Stimulated activated CD8-positive, alpha-beta memory T cell treated with anti-CD3 and anti-CD28 coated beads, Interleukin-7, amount 100 ng/mL, for 4 hours (primary cell): ENCODE measurements at places on chromosomes 5 and 9.

DNA sequence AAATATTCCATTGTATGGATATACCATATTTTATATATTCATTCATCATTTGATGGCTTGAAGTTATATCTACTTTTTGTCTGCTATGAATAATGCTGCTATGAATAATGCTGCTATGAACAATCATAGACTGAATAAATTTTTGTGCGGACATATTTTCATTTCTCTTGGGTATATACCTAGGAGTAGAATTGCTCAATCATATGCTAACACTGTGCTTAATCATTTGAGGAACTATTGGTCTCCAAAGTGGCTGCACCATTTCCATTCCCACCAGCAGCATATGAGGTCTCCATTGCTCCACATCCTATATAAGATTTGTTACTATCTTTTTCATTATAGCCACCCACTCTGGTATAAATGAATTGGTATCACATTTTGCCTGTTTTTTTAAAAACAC, 18.3 kb upstream of the TEK start:
- DNase-seq, result no peak

- DNase-seq, result no peak
These were observed 224.9 kb downstream of the MAT2B start for GRCh38 chr5:163730206-163730756.

- DNase-seq, result no peak
These were observed 37.3 kb downstream of the ARHGAP26 start for GRCh38 chr5:142807372-142807911.

GRCh38 chr5:178831049-178831448, 28.7 kb upstream of the ZNF354B start:
- DNase-seq, result no peak

DNA sequence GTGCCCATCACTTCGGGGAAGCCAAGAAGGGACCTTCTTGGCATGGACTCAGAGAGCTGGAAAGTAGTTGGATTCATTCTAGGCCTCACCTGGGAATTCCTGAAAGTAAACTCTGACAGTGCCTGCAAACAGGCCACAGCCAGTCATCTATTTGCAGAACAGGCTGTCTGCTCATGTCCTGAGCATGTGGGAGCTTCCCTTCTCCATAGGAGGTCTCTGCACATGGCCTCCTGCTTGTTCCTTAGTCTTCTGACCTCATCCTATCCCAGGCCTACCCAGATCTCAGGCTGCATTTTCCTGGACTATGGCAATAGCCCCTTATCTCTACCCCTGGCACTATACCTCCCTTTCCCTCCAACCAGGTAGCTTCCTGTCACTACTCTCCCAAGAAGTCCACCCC, 67.2 kb upstream of the FSTL4 start:
- DNase-seq, result no peak

- no peak for DNase-seq
These were observed 21.5 kb upstream of the DOCK2 start for GRCh38 chr5:169615561-169615960.

- no peak for DNase-seq
These were observed 20.7 kb downstream of the GSN start for GRCh38 chr9:121288673-121289025.

DNA sequence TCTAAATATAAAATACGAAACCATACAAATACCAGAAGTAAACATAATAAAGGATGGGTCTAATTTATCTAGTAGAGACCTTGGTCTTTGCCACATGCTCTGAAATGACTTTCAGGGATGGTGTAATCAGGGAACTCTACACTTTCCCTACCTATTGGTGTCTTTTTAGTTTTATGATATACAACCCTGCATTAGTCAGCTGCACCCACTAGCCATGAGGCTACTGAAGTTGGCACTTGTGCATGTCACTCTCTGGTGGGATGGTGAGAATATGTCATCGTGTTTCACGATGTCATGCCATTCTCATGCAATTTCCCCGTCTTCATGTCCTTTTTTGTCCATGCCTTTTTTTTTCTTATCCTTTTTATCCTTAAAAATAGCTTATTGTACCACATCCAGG, 234.9 kb upstream of the ACTBL2 start:
- DNase-seq, result no peak

- DNase-seq, result no peak
These were observed 10.5 kb upstream of the SPATA31E1 start for GRCh38 chr9:87872079-87872624.

GRCh38 chr9:31445357-31445756, 939.1 kb upstream of the ACO1 start:
- DNase-seq, result no peak

- DNase-seq, result no peak
These were observed 7.8 kb upstream of the C9orf40 start for GRCh38 chr9:74960561-74960960.

- no peak for DNase-seq
These were observed 107.1 kb downstream of the MAT2B start for GRCh38 chr5:163612358-163613149.

- no peak for DNase-seq
These were observed 70.3 kb downstream of the ZNF366 start for GRCh38 chr5:72436796-72437471.

- no peak for DNase-seq
These were observed 863.2 kb downstream of the PTPRD start for GRCh38 chr9:9749591-9749990.

DNA sequence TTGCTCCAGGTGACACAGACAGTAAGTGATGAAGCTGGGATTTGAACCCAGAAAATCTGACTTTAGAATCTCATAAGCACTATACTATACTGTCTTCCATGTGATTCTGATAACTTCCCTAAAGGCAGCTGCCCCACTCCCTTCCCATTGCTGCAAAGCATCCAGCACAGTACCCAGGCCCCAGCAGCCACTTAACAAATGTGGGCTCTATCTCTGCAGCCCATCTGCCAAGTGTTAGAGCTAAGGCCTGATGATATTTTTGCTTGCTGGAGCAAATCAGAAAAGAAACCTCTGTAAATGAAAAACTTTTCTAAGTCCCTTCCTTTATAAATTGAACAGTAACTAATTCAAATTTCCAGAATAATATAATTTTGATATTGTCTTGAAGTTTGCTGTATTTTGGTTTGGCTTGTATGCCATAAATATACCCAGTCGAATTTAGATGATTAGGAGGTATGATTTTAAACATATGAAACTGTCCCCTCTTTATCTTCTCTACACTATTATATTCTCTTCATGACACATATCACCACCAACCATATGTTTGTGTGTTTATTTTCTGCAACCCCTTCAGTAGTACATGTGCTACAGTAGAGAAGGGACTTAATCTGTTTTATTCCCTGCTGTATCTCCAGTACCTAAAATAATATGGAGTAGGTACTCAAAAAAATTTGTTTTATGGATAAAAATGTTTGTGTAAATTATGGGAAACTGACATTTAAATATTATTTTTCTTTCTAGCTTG, 63.8 kb downstream of the SMIM15 start:
- DNase-seq, result no peak

DNA sequence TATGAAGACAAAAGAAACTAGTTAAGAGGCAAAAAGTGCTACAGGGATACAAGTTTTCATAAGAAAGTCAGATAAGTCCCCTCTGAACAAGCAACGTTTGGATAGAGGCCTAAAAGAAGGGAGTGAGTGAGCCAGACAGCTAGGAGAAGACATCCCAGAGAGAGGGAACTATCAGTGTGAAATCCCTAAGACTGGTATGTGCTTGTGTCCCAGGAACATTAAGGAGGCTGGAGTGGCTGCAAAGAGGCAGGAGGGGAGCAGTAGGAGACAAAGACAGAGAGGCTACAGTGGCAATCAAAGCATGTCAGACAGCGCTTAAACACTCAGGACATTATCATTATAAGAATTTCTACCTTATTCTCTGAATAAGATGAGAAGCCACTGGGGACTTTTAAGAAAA, 139.1 kb upstream of the STK32A start:
- DNase-seq, result no peak

DNA sequence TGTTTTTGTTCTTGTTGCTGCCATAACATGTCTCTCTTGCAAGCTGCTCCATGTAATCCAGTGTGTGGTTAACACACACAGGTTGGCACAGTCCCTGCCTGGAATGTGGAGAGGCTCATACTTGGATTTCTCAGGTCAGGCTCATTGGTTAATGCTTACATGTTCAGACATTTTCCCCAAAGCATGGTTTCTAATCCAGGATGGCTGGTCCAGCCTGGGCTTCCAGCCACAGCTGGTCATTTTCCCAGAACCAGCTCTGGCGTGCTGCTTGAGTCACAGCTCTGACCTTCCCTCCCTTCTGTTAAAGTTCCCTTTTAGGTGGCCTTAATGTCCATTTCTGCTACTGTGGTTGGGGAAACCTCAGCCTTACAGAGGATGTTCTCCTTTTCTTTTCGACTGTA, 294.3 kb downstream of the TAF11L14 start:
- DNase-seq, result no peak

DNA sequence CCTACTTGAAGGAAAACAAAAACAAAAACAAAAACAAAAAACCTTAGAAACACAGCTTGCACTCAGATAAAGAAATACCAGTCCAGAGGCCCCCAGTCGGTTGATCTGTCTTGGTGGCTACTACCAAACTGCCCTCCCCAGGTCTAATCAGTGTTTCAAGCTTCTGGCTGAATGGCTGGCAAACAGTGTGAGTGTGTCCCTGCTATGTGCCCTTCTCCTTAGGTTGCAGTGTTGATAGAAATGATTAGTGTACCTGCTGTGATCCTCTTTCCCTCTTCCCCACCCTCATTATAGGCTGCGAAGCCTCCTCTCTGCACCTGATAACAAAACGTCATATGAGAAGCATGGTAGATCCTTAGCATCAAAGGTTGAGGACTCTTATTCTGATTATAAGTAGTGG, 12.8 kb downstream of the NR4A3 start:
- DNase-seq, result no peak

- no peak for DNase-seq
These were observed 107.4 kb downstream of the DAPK1 start for GRCh38 chr9:87604886-87605588.

- no peak for DNase-seq
These were observed 55.4 kb downstream of the ACER2 start for GRCh38 chr9:19464061-19464763.

DNA sequence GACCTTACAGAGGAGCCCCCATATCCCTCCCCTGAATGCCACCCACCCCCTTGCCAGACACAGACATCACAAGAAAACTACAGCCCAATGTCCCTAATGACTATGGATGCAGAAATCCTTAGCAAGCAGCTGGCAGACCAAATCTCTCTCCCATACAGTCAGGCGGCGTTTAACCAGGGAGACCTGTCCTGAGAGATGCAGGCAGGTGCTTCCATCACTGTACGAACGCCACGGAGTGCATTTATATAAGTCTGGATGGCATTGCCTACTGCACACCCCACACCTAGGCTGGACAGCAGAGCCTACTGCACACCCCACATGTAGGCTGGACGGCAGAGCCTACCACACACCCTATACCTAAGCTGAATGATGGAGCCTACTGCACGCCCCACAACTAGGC, 34.4 kb upstream of the SARDH start:
- no peak for DNase-seq

GRCh38 chr5:101904736-101905135, 391.3 kb downstream of the SLCO4C1 start:
- no peak for DNase-seq

GRCh38 chr9:3268223-3268622, 257.6 kb downstream of the RFX3 start:
- DNase-seq, result no peak

DNA sequence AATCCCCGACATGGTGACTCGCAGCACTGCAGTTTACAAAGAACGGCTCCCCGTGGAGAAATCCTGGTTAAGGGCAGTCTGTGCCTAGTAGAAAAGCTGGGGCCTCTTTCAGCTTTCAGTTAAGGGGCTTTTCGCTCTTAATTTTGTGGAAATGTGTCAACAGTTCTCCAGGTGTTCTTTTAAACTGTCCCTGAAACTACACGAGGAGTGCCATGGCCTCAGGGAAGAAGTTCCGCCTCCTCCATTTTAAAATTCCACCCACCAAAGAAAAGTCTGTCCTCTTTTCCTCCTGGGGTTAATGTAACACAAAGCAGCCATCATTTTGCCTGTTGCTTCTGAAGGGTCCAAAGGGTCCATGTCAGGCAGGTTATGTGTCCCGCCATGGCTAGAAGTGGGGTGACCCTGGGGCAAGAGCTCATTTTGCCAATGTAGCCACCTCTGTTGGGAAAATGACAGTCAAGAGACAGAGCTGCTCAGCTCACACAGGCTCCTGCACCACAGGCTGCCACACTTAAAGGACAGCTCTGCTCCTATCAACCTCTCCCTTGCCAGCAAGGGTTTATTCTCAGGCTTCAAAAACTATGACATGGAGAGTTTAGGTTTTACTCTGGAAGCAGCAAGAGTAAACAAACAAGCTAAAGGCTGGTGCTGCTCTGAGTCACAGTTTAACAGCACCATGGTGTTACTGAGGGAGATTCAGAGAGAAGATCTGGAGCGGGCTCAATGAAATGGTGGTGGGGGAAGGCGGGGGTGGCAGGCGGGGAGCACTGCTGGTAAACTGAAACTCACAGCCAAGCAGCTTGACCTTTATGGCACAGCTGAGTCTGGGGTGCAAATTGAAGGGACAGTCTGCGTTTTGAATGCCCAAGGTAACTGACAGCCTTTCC, 3.2 kb downstream of the WHRN start:
- no peak for DNase-seq

DNA sequence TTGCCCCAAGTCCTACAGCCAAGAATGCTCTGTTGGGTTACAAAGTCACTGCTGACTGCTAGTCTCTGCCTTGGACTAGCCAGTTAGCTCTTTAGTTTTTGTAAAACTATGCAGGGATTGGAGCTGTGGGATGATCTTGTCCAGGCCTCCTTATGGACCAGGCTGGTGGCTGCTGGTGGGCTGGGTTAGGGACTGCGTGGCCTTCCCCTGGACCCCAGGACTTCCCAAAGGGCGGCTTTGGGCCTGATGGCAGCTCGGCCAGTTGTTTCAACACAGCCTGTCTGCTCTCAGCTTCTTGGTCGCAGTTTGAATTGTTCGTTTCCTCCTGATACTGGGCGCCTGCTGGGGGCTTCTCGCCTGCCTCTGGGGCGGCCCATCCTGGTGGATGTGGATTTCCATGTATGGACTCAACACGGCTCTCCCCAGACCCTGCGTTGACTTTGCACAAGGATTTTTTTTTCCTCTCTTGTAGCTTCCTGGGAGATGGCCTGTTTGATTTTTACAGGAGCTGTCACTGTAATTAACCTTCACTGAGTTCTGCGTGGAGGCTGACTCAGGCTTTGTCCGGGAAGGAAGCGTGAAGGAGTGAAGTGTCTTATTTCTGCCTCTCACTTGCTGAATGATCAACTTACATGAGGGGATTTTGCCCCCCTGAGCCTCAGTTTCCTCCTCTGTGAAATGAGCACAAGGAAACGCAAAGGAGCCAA, 91.9 kb upstream of the NEURL1B start:
- DNase-seq, result no peak

DNA sequence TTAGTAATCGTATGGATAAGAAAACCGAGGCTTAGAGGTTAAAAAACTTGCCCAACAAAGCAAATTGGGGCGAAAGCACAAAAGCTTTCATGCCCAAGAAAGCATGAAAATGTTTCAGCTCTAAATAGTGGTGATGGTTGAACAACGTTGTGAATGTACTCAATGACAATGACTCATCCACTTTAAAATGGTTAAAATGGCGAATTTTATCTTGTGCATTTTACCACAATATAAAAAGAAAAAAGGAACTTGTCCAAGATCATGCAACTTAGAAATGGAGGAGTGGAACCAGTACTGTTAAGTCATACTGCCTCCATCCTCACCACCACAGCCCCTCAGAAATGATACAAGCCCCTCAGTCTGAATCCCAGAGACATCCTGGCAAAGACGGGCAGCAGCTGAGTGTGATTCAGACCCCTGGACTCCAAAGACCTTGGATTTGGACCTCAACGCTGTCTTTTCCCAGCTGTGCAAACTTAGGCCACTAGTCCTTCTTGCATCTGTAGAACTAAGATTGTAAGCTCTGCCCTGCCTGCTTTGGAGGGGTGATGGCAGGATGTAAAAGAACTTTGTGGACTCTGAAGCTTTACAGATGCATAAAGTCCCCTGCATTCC, 158.4 kb downstream of the GABBR2 start:
- no peak for DNase-seq
